ENCODE measurements at places on chromosomes 1 and 21.
A peak's percentile ranks its signal among the peaks of the same experiment; 100 is the strongest.

- DNase-seq = no peak
Observed at GRCh38 chr1:87632232-87632631, 303.6 kb downstream of the LMO4 start.

- DNase-seq = no peak
Observed at GRCh38 chr1:232518349-232518748, 111.6 kb downstream of the SIPA1L2 start.

- DNase-seq = no peak
Observed at GRCh38 chr1:38009841-38010180, 2.7 kb upstream of the UTP11 start.

- no peak for DNase-seq
Observed at GRCh38 chr1:116911188-116911553, 1.5 kb downstream of the PTGFRN start.

DNA sequence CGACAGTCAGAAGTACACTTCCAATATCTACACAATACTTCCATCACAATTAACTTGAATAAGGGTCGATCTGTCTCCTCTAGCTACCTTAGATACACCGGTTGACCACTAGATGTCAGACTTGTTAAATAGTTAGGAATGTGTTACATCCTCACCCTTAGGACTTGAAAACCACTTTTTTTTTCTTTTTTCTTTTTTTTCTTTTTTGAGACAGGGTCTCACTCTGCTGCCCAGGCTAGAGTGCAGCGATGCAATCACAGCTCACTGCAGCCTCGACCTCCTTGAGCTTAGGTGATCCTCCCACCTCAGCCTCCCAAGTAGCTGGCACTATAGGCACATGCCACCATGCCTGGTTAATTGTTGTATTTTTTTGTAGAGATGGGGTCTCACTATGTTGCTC, 120.4 kb upstream of the GREM2 start:
- peak; percentile 70 for DNase-seq

DNA sequence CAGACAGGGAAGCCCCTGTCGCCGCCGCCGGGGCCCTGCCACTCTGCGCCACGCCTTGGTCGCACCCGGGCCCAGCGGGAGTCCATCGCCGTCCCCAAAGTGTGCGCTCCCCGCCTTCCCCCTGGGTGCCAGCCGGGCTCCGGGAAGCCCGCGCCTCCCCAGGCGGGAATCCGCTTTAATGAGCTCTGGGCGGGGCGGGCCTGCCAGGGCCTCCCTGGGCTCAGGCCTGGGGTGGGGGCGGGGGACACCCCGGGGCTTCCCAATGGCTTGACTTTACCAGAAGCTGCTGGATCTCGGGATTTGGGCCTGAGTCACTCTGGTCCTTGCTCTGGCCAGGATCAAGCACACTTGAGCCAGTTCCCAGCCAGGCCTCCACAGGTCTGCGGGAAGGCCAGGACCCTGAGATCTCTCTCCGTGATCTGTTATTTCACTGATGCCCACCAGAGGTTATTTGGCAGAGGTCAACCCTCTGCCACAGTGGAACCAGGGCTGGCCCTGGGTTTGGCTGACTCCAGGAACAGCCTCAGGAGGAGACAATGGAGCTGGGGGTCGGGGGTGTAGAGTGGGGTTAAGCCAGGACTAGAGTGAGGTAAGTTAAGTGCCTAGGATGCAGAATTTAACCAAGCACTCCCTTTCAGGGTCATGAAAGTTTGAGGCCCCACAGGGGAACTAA, 178.4 kb upstream of the EDN2 start:
- DNase-seq = no peak

GRCh38 chr1:92123868-92124267, 43.7 kb downstream of the BTBD8 start:
- DNase-seq = no peak

GRCh38 chr1:221881805-221882581, 140.1 kb upstream of the DUSP10 start:
- no peak for DNase-seq

DNA sequence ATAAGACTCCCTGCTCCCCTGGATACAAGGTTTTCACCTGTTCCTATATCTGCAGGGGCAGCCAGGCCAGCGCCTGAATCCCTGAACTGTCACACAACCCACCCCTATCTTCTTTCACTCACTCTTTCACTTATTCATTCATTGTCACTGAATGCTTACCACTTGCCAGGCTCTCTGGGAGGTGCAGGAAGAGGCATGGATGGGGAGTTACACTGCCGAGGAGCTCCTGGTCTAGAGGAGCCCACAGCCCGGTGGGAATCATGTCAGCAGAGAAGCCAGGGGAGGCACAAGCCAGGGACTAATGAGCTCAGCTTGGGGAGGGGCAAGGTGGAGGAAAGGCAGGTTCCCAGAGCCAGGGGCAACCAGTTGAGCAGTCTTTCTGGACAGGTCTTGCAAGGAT, 155.8 kb downstream of the TRABD2B start:
- DNase-seq = no peak

DNA sequence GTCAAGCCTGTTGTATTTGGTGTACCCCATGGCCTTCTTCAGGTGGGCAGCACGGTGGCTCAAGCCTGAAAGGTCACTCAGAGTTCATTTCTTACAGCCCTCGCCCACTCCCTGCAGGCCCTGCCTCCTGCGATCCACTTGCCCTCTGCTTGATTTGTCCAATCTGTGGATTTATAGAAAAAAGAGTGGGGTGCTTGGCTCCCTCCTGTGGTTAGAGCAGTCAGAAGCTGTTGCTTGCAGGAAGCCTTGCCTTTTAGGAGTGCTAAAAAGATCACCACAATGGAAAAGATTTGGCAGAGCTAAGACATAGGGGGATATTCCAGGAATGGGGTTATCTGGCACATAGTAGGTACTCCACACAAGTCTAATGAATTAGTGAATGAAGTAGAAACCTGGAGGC, 108.0 kb upstream of the TRABD2B start:
- peak; percentile 26 for DNase-seq

DNA sequence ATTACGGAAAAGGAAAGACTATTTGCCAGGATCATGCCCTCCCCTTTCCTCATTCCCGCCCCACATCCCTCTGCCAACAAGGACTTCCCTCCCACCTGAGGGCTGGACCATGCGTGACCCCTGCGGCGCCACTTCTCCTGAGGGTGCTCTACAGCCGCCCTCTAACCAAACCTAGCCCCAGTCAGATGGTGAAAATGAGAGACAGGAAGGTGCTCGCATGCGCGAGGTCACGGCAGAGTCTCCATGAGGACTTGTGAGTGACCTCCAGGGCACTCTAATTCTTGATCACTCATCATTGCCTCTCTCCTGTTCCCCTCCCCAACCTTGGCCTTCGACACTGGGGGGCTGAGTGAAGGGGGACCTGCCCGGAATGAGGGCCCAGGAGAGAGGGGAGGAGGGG, 32.1 kb downstream of the TAF5L start:
- DNase-seq = no peak

DNA sequence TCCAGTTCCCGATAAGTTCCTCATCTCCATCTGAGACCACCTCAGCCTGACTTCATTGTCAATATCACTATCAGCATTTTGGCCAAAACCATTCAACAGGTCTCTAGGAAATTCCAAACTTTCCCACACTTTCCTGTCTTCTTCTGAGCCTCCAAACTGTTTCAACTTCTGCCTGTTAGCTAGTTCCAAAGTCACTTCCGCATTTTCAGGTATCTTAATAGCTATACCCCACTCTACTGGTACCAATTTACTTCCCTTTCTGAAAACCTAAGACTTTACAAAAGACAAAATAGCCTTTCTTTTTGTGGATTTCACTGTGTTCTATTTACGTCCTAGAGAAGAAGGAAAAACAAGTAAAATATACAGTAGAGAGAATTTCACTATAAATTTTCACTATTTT, 147.0 kb upstream of the FMN2 start:
- no peak for DNase-seq

- peak; percentile 54 for DNase-seq
Observed at GRCh38 chr1:63087966-63088365, 234.4 kb upstream of the FOXD3 start.

DNA sequence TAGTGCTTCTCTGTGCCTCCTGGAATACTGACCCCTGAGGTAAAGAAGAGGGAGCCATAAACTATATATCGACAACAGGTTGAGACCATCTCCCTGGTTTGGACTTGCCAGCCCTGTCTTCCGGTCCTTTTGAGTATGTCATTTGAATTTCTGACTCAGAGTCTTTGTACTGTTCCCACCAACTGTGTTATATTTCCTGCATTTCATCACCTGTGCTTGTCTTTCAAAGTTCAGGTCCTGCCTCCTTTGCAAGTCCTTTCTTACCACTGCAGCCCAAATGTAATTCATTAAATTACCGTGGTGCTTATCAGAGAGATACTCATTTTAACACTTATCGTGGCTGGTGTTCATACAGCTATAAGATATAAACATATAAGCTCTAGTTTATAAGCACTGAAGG, 10.7 kb downstream of the AK5 start:
- DNase-seq = no peak

- no peak for DNase-seq
Observed at GRCh38 chr1:35062518-35063196, 16.5 kb upstream of the ZMYM1 start.

GRCh38 chr1:64745986-64746940, 1.4 kb downstream of the RAVER2 start:
- no peak for DNase-seq

DNA sequence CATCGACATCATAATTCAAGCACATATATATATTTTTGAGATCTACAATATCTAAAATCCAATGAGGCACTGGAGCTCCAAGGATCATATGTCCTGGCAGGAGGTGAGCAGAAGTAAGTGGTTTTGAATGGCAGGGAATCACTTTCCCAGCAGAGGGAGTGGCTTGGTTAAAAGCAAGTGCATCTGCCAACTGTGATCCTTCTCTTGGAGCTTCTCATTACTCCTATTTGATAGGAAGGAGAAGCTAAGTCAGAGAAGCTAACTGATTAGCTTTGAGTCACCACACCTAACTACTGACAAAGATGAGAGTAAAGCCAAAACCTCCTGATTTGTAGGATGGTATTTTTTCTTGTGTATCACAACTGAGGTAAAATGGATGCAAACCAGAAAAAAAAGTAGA, 55.0 kb downstream of the ALG14 start:
- DNase-seq = no peak

- DNase-seq = no peak
Observed at GRCh38 chr1:232413674-232414073, 216.3 kb downstream of the SIPA1L2 start.

DNA sequence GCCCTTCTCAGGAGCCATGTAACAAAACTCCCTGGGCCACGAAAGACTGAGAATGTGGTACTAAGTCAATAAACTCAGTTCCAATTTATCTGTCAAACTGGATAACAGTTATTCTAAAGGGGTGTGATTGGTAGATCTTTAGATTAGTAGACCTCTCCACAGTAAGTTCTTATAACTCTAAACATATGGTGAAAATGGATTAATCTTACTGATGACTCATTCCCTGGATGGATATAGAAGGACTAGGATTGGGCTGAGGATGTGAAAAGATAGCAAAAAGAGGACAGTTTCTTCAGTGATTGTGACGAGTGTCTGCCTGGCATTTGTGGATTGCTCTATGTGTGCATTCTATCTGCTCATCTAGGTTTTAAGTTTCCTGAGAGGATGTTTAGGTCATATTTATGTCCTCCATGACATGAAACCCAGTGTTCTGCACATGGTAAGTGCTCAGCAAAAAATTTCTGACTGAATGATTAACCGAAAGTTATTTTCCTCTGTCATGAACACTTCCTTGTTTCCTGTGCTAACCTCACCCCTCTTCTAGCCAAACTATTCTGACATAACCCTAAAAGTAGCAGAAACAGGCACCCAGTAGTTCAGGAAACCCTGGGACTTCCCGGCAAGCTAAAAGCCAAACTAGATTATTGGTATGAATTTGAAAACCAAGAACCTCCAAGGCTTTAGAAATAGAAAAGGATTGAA, 397.5 kb upstream of the PLXNA2 start:
- no peak for DNase-seq

DNA sequence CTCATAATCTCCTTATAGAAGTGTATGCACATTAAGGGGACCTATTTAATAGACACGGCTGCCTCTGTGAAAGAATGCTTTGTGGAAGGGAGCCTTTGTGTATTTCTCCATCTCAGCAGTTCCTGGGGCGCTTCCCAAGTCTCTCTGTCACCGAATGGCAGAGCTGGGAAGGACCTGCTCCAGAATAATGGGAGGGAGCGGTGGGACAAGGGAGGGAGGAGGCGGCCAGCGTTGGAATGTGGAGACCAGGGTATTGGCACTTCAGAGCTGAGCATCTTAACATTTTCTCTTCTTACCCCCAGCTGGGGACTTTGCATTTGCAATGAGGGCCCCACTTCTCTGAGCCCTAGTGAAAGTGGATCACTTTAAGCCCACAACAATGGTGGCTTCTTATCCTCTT, 23.9 kb downstream of the CACHD1 start:
- DNase-seq = peak; percentile 59

- no peak for DNase-seq
Observed at GRCh38 chr1:118204648-118205047, 19.6 kb upstream of the SPAG17 start.

DNA sequence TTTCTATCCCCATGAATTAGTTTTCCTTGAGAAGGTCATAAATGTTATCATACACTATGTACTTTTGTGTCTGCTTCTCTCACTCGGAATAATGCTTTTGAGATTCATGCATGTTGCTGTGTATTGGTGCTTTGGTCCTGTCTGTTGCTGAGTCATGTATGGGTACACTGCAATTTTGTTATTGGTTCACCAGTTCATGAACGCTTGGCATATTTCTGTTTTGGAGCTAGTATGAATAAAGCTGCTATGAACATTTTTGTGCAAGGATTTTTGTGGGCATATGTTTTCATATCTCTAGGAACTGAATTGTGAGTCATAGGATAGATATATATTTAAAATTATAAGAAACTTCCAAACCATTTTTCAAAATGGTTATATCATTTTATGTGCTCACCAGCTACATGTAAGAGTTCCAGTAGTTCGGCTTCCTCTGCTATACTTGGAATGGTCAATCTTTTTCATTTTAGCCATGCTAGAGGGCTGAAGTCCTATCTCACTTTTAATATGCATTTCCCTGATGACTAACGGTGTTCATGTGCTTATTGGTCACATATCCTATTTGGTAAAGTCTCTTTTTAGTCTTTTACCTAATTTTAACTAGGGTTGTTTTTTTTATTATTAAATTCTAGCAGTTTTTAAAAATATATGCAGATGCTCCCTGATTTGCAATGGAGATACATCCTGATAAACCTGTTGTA, 38.2 kb downstream of the ETS2 start:
- no peak for DNase-seq

GRCh38 chr1:184492536-184492935, 105.7 kb downstream of the C1orf21 start:
- DNase-seq = no peak

DNA sequence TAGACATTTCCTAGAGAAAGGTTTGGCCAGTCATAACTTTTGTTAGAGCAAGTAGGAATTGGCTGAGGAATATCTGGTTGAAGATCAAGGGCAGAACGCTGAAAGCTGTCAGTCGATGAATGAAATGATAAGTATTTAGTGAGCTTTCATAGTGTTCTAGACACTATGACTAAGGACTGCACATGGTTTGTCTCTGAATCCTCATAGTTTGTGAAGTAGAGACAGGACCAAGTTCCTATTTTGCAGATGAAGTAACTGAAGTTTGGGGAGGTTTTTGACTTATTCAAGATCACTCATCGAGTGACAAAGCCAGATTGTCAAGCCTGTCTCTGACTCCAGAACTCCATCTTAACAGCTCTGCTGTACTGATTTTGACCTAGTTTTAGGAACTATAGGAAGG, 4.7 kb downstream of the ELOA start:
- DNase-seq = no peak
